ENCODE measurements at places on chromosomes 4 and X. TPM values are rescaled to one million over a fixed set of nuclear protein-coding genes. Genes with fewer than 3 reads are reported as not detected.

DNA sequence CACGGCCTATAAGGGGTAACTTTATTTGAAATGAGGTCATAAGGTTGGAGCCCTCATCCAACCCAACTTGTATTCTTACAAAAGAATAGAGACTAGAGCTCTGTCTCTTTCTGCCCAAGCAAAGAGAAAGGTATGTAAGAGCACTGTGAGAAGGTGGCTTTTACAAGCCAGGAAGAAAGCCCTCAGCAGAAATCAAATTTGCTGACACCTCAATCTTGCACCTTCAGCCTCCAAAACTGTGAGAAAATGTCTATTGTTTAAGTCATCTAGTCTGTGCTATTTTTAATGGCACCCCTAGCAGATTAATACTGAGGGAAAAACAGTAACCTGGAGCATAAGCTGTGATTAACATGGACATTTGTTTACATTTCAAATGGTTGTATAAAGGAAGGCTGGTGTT, 860.7 kb downstream of the PCDH7 start:
- DNase-seq = no peak

- no peak for DNase-seq
These were observed 13.3 kb downstream of the SPCS3 start for GRCh38 chr4:176333076-176333475.

The HPRT1 gene
- 27.5 TPM for total RNA-seq

DNA sequence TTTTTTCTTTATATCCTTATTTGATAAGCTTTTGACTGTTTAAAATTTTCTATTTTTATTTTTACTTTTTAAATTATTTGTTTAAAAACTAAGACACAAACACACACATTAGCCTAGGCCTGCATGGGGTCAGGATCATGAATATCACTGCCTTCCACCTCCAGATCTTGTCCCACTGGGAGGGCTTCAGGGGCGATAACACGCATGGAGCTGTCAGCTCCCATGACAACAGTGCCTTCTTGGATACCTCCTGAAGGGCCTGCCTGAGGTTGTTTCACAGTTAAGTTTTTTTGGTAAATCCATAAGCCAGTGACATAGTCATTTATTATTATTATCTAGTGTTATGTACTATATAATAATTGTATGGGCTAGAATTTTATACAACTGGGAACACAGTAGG, 85.4 kb upstream of the FAT1 start:
- no peak for DNase-seq

DNA sequence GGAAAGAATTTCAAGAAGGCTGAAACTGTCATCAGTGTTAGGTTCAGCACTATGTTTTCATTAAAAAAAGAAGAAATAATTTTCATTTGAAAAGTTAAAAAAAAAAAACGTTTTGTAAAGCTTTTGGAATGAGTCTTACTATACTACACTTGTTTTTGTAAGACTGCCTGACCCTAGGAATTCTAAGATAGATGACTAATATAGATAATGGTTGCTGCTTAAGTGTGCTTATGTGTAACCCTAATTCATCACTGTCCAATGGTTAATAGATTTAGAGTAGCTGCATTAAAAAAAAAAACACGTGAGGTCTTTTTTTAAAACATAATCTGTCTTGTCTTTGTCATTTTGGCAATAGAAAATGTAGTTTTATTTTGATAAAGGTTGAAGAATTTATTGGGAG, 323.2 kb downstream of the IL1RAPL1 start:
- no peak for DNase-seq

DNA sequence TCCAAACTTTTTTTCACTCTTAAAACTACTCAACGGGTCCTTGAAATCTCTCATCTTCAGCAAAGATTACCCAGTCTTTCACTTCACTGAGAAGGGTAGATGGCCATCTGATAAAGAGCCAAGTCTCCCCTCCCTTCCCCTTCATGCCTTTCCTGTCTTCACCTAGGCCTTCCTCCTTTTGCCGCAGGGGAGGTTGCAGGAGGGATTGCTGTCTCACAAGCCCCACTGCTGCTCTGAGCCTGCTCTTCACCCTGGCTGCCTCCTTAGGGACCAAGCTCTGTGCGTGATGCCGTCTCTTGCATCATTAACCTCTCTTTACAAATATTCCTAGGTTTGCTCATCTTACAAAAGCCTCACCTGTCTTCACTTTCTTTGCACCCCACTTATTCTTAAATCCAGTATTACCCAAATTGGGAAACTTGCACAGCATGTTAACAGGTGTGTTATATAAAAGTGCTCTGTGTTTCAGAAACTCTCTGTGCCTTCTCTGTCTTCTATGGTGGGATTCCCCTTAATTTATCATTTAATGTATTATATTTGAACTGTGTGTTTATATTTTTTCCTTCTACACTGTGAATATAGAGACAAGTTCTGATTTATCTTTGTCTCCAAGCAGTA, 3.8 kb downstream of the ZFX start:
- no peak for DNase-seq

GRCh38 chrX:136453771-136454170, 34.0 kb upstream of the BRS3 start:
- DNase-seq = no peak

- peak; percentile 88 for DNase-seq
These were observed 308.5 kb downstream of the ARHGAP24 start for GRCh38 chr4:85783483-85783882.

DNA sequence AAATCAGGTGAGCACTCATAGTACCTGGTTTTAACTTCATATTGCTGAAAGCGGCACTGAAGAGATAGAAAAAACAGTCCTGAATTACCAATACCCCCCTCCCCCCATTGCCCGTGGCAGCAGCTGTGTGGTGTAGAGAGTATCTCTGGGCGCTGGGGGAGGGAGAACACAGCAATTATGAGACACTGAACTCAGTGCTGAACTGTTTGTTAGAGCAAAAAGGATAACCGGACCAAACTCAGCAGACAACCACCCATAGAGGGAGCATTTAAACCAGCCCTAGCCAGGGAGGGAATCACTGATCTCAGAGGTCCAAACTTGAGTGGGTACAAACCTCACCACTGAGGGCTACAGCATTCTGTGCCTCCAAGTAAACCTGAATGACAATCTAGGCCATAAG, 457.4 kb upstream of the TEX13C start:
- DNase-seq = no peak

DNA sequence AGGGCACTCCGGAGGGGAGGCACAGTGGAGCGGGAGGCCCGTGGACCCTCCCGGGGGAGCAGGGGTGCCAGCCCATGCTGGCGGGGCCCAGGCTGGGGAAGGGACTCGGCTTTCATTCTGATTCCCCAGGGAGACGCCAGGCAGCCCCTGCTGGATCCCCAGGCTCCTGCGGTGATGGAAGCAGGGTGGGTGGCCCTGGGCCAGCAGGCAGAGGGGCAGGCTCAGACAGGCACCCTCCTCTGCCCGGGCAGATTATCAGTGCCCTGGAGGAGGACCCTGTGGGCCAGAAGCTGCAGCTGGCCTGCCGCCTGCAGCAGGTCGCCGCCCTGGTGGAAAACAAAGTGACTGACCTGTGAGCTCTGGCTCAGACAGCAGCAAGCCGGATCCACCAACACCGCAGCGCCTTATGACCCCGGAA, 2.1 kb upstream of the SRPK3 start:
- DNase-seq = no peak

- DNase-seq = no peak
These were observed 34.2 kb downstream of the TSC22D3 start for GRCh38 chrX:107741404-107741790.

- no peak for DNase-seq
These were observed 6.9 kb downstream of the MTMR1 start for GRCh38 chrX:150700107-150700506.

- no peak for DNase-seq
These were observed 103.9 kb upstream of the RAB40AL start for GRCh38 chrX:102833136-102833535.

The OPRPN gene
- total RNA-seq = not detected

The XK gene
- total RNA-seq = under 0.01 TPM

GRCh38 chrX:81174286-81174685, 27.4 kb downstream of the HMGN5 start:
- DNase-seq = no peak

Data from pulmonary artery endothelial cell (primary cell).